Lower lobe of right lung (tissue), 2 donors: ENCODE measurements at places on chromosomes 6 and 20. TPM values are rescaled to one million over a fixed set of nuclear protein-coding genes. Genes with fewer than 3 reads are reported as not detected.

DNA sequence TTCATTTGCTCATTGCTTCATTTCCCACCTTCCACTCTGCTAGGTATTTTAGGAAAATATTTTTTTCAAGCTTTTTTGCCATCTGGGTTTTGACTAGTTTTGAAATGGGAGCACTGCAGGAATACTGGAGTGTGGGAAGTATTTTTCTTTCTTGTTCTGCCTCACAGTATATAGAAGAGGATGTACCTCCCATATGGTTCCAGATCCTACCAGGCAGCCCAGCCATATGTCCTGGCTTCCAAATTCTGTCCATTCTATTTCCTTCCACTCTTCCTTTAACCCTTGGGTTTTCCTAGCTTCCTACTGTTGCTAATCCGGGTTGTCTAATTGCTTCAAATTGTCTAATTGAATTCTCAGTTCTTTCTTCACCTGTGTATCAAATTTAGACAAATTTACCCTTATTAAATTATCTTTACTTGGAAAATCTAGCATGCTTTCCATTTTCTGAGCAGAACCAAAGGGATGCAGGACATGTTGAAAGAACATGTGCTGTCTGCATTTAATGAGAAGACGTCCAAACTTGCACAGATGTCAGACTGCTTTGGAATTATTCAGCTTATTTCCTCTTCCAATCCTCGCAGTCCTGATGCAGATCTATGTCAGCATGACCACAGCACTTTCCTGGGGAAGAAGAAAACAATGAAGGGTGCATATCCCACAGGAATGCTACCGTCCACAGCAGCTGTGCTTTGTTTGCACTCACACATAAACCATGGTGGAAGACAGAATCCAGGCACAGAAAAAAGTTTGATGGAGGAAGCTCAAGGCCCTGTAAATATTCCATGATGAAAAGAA, 1273.9 kb upstream of the MAP3K7 start:
- no peak for DNase-seq

- DNase-seq: no peak
Observed at GRCh38 chr6:8750627-8751026, 315.3 kb upstream of the SLC35B3 start.

- DNase-seq: no peak
Observed at GRCh38 chr20:58401162-58401561, 12.1 kb downstream of the VAPB start.

GRCh38 chr6:27791182-27791943, 120.8 kb downstream of the OR2B2 start:
- no peak for DNase-seq

DNA sequence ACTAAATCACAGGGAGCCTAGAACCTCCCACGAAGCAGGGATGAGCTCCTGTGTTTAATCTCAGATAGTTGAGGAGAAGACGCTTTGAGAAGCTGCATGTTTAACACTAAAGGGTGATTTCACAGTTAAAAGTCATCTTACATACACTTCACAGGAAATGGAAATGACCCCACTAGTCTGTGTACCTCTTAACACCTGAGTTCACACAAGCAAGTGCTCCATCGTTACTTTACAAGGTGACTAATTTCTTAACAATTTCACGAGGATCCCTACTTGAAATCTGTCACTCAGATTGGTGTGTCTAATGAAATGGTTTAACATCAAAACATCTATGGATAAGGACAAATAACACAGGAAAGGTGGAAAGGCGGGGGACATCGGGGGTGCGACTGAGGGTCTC, 93.8 kb upstream of the RPS6KA2 start:
- no peak for DNase-seq

DNA sequence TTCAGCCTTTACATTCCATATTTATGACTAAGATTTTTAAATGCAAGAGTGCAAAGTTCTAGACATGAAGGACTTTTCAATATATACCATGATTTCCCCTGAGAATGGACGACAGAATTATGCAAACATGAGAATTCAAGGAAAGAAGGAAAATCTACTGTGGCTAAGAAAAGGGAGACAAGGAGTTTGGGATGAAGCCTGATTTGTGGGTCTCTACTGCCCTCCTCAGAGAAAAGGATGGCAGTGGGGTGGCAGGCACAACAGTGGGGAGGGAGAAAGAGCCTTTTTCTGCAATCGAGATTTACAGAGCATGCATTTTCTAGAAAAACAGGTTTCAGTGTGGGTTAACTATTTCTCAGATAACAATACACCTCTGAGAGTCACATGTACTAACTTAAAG, 466.9 kb upstream of the NRSN1 start:
- DNase-seq: no peak

DNA sequence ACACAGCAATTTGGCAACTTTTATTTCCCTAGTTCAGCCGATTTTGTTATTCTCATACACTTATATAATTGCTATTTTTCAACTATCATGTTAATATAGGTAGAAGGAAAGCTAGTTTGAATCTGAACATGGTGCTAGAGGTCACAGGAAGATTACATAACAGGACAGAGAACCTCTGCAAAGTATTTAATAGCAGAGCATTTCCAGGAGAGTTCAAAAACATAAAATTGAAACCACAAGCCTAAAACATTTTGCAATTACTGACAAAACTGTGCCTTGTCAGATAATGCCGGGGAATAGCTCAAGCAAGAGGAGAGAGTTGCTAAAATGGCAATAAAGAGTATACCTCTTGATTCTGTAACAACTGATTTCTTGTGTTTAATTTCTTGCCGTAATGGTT, 70.8 kb downstream of the TFAP2B start:
- DNase-seq: no peak

GRCh38 chr20:4084096-4084495, 68.7 kb upstream of the RNF24 start:
- no peak for DNase-seq

- DNase-seq: no peak
Observed at GRCh38 chr6:14917109-14917910, 328.6 kb upstream of the JARID2 start.

DNA sequence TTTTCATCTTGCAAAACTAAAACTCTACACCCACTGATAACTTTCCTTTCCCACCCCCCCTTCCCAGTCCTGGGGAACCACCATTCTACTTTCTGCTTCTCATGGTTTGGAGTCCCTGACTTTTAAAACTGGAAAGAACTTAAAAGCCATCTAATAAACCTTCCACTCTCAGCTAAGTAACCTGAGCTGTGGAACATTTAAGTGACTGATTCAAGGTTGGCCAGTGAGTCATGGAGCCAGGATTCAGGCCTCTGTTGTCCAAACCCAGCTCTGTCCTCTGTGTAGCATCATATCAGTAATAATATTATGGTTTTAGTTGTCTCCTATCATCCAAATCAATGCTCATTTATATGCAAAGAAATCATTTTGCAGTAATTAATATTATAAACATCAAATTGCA, 176.0 kb upstream of the NT5E start:
- DNase-seq: no peak

DNA sequence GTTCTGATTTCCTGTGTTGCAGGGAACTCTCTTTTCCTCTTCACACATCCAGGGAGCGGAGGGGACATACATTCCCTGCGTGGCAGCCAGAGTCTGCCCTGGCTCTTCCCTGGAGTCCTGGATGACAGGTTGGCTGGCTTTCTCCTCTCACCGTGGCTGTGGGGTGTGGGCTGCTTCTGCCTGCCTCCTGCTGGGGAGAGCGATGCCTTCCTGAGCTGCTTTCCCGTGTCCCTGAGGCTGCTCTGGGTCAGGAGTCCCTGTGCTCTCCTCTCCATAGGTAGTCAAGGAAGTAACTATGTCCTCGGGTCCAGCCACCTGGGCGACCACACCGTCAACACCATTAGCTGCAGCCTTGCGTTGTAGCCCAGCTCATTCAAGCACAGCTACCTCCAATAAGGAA, 451.7 kb downstream of the QKI start:
- DNase-seq: no peak

DNA sequence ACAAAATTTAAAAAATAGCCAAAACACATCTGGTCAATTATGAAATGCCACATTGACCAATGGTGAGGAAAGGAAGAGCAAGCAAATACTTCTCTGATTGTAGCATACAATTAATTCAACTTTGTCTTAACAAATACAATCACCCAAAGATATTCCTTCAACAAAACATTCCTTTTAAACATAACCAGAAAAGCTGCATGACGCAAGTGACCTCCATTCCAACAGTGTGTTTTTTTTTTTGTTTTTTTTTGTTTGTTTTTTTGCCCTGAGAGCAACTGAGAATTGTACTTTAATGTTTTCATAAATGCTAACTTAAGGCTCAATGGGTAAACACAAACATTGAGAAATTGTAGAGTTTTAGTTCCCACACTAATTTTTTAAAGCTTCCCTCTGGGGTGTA, 184.4 kb downstream of the PTPRK start:
- DNase-seq: no peak

DNA sequence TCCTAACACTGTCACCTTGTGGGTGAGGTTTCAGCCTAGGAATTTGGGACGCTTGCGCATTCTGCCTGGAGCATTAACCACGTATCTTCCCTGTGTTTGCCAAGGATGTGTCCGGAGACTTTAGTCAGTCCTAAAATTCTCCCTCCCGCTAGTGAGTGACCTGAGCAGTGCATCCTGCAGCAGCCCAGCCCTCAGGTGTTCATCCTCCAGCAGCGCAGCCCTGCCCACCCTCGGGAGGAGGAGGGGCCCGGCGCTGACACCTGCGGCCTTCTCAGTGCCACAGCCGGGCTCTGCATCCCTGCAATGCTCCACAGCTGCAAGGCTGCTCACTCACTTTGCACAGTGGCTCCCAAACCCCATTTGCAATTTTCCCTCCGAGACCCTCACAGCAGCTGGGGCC, 79.5 kb downstream of the ERMARD start:
- DNase-seq: no peak

- DNase-seq: no peak
Observed at GRCh38 chr6:148112851-148113319, 229.8 kb upstream of the SASH1 start.

- DNase-seq: no peak
Observed at GRCh38 chr6:16582446-16583143, 178.7 kb downstream of the ATXN1 start.

- no peak for DNase-seq
Observed at GRCh38 chr6:52377538-52378221, 15.7 kb downstream of the PAQR8 start.

GRCh38 chr6:63713332-63713731, 77.7 kb downstream of the PHF3 start:
- DNase-seq: no peak

- DNase-seq: no peak
Observed at GRCh38 chr6:53598265-53598907, 53.5 kb upstream of the GCLC start.

GRCh38 chr20:5215672-5216304, 89.0 kb downstream of the CDS2 start:
- no peak for DNase-seq

DNA sequence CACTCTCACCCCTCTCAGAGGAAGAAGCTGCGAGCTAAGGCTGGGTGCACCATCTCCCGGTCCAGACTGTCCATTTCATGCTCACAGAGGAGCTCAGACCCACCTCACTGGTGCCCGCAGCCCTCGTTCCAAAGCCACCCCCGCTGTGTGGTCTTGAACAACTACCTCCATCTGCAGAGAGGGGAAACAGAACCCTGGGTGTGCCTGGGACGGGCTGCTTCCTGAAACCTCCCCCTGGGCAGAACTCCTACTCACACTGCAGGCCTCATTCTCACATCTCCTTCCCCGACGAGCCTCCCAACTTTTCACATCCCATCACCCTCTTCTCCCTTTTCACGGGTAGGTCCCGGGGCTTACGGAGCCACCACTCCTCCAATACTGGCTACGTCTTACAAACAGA, 18.1 kb downstream of the PMEPA1 start:
- DNase-seq: no peak

GRCh38 chr6:75751443-75751842, 2.4 kb downstream of the MYO6 start:
- DNase-seq: no peak

DNA sequence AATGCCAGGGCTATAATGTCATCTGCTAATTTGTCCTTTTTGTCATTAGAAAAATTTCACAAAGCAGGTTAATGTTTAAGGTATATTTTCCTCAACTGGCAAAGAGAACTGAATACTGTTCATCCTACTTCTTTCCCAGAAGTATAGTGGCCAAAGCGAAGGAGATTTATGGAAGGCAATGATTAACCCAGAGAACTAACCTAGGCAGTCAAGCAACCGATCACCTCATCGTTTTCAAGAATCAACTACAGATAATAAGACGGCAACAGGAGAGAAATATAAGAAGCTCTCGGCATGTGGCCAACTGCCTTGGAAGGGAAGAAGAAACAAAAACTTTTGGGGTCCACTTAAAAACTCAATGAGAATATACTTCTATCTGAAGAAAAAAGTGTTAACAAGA, 38.2 kb downstream of the REV3L start:
- no peak for DNase-seq

GRCh38 chr20:22814471-22815205, 220.5 kb upstream of the SSTR4 start:
- DNase-seq: no peak

GRCh38 chr6:3372184-3372846, 84.5 kb downstream of the SLC22A23 start:
- no peak for DNase-seq

- no peak for DNase-seq
Observed at GRCh38 chr20:19025430-19026120, 186.9 kb upstream of the SLC24A3 start.

- DNase-seq: no peak
Observed at GRCh38 chr6:131728296-131728939, 17.6 kb upstream of the CTAGE9 start.

DNA sequence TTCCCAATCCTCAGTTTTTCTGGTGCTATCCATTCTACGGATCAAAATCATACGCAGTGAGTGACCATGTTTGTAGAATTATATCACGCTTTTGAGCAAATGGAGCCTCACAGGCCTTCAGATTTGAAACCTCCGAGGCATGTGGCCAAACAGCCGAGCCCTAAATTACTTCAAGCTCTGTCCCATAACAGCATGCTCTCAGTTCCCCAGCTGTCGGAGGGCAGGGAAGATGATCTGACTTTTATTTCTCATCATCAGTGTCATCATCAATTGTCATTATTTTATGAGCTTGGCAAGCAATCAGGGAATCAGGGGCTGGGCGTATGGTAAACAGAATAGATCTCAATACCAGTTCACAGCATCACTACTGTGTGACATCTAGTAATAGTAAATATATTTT, 73.2 kb downstream of the PSMG4 start:
- DNase-seq: no peak

- no peak for DNase-seq
Observed at GRCh38 chr20:7770578-7770977, 169.7 kb downstream of the HAO1 start.

- no peak for DNase-seq
Observed at GRCh38 chr6:150491811-150492172, 107.9 kb upstream of the PLEKHG1 start.

GRCh38 chr6:158907931-158908330, 88.8 kb upstream of the EZR start:
- no peak for DNase-seq

HCRTR2 gene
- total RNA-seq: not detected

PDYN gene
- total RNA-seq: not detected

TNFAIP3 gene
- 44.6 TPM for total RNA-seq

EDN3 gene
- 0.27 TPM for total RNA-seq

HLA-F gene
- 176 TPM for total RNA-seq

CNKSR3 gene
- total RNA-seq: 9.5 TPM

RIOK1 gene
- 16.5 TPM for total RNA-seq

NR2E1 gene
- not detected for total RNA-seq

ABHD16B gene
- not detected for total RNA-seq
